Hematopoietic multipotent progenitor cell treated with erythropoietin and hydrocortisone succinate and interleukin-3 and kit ligand, for 8 days (in vitro differentiated cells): ENCODE measurements at places on chromosomes 7 and 10.

DNA sequence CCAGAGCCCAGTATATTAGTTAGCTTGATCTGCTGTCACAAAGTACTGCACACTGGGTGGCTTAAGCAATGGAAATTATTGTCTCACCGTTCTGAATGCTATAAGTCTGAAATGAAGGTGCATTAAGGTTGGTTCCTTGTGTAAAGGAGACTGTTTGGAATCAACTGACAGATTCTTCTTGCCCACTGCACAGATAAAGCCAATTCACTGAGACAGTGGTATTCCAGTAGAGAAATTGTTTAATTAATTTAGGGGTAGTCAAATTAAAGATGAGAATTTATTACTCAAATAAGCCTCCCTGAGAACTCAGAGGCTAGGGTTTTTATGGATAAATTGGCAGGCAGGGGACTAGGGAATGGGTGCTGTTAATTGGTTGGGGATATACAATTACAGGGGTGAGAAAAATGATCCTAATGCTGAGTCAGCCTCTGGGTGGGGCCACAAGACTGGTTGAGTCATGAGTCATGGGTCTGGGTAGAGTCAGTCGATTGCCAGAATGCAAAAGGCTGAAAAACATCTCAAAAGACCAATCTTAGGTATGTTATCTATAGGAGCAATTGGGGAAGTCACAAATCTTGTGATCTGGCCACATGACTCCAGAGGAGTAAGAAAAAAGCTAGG lies 23.5 kb upstream of the SAMD9L start:
- no peak for DNase-seq

GRCh38 chr10:48237259-48238250 lies 36.9 kb downstream of the FRMPD2 start:
- no peak for DNase-seq

DNA sequence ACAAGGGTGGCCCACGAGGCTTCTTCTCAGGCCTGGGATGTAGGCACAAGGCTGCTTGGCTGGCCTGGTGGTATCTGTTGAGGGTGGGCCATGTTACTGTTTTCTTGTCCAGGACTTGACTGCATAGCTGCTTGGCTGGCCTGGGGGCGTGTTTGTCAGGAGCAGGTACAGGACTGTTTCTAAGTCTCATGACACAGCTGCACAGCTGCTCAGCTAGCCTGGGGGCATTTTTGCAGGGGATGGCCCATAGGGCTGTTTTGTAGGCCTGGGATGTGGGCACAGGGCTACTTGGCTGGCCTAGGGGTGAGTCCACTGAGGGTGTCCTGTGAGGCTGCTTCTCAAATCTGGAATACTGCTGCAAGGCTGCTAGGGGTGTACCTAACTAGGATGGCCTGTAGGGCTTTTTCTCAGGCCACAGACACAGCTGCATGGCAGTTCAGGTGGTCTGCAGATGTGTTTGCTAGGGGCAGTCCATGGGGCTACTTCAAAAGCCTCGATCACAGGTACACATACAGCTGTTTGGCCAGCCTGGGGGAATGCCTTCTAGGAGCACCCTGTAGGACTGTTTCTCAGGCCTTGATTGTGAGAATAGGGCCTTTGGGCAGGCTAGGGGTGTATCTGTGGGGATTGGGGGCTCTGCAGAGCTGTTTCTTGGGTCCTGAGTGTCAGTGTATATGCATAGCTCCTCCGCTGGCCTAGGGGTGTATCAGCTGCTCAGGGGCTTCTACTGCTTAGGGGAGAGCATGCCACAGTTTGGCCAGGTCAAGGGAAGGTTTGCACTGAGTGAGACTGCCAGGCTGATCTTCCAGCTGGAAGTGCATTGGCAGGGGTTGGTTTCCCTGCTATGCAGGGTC lies 26.6 kb upstream of the PLA2G12B start:
- DNase-seq = no peak

GRCh38 chr10:48307711-48308018 lies 1.2 kb downstream of the MAPK8 start:
- DNase-seq = peak; percentile 8

DNA sequence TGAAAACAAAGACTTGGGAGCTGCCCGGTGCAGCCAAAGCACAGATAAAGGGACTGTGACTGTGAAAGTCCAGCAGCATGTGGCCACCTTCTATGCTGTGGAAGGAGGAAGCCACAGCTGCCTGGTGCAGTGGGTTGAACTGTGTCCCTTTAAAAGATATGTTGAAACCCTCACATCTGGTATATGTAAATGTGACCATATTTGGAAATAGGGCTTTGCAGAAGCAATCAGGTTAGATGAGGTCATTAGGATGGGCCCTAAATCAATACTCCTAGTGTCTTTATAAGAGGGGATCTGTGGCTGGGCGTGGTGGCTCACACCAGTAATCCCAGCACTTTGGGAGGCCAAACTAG lies 136.9 kb downstream of the GLI3 start:
- no peak for DNase-seq

GRCh38 chr10:46296641-46297141 lies 9.9 kb downstream of the ANTXRL start:
- no peak for DNase-seq

- no peak for DNase-seq
Measured at GRCh38 chr7:100779359-100779758, 46.0 kb downstream of the ZAN start.

DNA sequence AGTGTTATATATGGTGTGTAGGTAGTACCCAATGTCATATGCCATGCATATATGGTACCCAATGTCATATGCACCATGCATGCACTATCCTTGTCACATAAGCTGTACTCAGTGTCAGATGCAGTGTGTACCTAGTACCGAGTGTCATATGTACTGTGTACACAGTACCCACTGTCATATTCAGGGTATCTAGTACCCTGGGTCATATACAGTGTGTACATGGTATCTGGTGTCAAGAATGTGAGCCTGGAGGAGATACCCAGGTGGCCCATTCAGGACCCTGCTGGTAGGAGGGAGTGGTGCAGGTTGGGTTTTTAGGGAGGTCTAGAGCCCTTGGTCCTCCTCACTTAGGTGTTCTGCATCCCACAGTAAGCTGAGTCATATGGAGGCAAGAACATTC lies 1.8 kb downstream of the ZMYND11 start:
- peak; percentile 60 for DNase-seq

- peak; percentile 78 for DNase-seq
Measured at GRCh38 chr7:47945261-47946015, 2.8 kb downstream of the PKD1L1 start.

DNA sequence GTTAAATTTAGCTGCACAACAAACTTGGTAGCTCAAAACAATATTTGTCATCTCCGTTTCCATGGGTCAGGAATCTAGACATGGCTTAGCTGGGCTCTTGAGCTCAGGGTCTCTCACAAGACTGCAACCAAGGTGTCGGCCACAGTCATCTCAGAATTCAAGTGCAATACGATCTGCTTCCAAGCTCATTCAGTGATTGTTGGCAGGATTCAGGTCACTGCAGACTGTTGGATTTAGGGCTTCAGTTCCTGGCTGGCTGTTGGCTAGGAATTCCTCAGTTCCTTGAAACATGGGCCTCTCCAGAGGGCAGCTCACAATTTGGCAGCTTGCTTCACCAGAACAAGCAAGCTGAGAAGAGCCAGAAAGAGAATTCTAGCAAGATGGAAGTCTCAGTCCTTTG lies 17.5 kb upstream of the CHST3 start:
- no peak for DNase-seq

DNA sequence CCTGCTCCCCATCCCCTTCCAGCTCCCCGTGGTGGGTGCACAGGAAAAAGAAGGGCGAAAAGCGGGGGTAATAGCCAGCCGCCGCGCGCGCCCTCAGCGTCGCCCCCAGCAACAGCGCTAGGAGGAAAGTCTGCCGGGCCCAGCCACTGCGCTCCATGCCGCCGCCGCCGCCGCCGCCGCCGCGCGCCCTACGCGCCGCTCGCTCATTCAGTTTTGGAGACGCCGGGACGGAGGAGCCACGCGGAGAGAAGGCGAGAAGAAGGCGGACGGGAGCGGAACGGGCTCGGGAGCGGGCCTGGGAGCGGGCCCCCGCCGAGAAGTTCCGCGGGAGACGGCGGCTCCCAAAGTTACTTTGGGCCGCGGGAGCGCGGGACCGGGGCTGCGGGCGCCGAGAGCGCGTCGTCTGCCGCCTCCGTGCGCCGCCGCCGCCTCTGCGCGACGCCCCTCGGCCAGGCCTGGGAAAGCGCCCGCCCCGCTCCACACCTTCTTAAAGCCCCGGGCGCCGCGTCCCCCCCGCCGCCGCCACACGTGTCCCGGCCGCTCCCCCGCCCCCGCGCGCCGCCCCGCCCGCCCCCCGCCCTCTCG lies at the start of gene RELN:
RELN (minus strand) TSS at position 459 of the 585 bp plus-strand sequence; CDS start at position 157, 302 bp downstream.
- DNase-seq = no peak

DNA sequence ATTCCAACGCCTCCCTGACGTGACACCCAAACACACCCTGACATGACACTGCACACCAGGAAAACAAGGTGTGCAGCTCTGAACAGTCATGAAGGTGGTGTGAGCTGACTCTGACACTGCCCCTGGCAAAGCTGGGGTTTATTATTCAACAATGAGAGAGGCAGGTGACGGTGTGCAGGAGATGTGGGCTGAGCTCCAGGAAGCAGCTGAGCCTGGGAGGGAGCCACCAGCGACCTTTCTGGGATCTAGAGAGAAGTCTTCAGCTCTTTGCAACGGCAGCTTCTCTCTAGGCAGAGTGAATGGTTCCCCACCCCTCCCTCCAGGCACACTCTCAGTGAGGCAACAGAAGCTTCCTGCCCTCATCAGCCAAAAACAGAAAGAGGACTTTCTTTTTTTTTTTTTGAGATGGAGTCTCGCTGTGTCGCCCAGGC lies 65.6 kb downstream of the SH3PXD2A start:
- no peak for DNase-seq

- no peak for DNase-seq
Measured at GRCh38 chr7:1846331-1847065, 176.4 kb downstream of the ELFN1 start.

DNA sequence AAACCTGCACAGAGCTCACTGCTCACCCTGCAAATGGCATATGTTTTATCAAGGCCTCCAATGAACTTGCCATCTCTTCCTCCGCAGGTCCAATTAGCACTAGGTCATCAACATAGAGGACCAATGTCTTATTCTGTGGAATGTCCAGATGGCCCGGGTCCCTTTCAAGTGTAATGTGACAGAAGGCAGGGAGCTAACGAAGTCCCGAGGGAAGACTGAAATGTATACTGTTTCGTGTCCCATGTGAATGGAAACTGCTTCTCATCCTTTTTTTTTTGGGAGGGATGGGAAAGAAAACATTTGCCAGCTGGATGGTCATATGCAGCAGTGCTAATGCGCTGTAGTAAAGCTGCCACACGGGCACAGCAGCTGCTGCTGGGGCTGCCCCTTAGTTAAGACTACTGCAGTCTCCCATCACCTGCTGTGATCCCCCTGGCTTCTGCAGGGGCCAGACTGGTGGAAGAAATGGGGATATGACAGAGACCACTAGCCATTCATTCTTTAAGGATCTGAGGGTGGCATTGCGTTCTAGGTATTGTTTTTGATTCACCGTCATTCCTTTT lies 61.7 kb upstream of the CCNY start:
- no peak for DNase-seq

DNA sequence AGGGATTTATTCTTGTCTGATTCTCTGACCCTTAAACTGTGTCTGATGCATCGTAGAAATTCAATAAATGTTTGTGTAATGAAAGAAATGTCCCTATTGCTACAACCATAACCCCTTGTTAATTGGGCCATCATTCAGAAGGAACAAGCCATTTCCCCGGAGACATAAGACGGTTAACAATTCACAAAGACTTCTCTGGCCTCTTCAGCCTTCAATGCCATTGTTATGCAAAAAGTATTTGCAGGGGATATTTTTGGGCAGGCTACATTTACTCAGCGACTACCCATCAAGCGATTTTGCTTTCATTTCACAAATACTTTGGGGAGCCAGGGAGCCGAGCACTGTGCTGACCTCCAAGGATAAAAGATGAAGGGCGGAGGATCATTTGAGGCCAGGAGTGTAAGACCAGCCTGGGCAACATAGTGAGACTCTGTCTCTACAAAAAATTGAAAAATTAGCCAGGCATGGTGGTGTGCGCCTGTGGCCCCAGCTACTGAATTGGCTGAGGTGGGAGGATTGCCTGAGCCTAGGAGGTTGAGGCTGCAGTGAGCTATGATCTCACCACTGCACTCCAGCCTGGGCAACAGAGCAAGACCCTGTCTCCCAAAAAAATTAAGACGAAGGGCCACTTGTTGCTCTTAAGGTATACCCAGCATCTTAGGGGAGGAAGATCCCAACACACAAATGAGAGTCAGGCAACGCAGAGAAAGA lies 20.0 kb upstream of the SDK1 start:
- DNase-seq = no peak

GRCh38 chr10:75180592-75180991 lies 30.0 kb upstream of the VDAC2 start:
- no peak for DNase-seq
